ENCODE measurements at places on chromosomes 5 and 9.

- DNase-seq = no peak
These were observed 4.0 kb downstream of the SLC2A6 start for GRCh38 chr9:133474853-133475252.

- peak; percentile 33 for DNase-seq
These were observed 23.3 kb downstream of the ZDHHC11B start for GRCh38 chr5:761059-761771.

GRCh38 chr9:16816011-16816410 lies 54.5 kb downstream of the BNC2 start:
- DNase-seq = no peak

DNA sequence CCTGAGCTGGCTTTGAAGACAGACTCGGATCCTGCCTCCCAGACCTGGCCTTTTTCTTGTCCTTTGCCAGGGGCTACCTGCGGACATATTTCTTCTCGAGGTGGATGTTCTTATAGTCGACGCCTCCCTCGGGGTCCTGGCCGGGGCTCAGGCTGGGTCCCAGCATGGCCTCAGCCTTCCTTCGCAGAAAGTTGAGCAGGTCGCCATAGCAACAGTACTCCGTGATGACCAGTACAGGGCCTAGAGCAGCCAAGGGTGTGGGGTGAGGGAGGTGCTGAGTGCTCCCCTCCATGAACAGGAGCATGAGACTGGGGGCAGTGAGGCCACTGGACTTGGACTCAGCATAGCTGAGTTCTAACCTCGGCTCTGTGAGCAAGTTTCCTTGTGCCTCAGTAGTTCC lies 26.7 kb downstream of the CSF1R start:
- DNase-seq = no peak

- DNase-seq = no peak
These were observed 650 bp downstream of the ELP1 start for GRCh38 chr9:108933231-108933717.

DNA sequence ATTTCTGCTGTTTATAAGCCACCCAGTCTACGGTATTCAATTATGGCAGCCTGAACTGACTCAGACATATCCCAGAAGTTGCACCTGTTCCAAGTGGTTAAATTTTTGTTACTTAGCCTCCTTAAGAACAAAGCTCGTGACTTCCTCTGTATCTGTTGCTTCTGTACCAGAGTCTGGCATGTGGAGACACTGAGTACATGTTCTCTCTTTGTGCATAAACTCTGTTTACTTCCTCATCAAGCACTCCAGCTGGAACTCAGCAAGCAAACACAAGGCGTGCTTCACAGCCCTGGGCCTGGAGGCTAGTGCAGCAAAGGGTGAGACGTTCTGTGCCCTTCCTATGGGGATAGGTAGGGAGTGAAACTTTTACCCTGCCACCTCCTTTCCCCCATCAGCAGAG lies 19.0 kb downstream of the C9orf152 start:
- no peak for DNase-seq

DNA sequence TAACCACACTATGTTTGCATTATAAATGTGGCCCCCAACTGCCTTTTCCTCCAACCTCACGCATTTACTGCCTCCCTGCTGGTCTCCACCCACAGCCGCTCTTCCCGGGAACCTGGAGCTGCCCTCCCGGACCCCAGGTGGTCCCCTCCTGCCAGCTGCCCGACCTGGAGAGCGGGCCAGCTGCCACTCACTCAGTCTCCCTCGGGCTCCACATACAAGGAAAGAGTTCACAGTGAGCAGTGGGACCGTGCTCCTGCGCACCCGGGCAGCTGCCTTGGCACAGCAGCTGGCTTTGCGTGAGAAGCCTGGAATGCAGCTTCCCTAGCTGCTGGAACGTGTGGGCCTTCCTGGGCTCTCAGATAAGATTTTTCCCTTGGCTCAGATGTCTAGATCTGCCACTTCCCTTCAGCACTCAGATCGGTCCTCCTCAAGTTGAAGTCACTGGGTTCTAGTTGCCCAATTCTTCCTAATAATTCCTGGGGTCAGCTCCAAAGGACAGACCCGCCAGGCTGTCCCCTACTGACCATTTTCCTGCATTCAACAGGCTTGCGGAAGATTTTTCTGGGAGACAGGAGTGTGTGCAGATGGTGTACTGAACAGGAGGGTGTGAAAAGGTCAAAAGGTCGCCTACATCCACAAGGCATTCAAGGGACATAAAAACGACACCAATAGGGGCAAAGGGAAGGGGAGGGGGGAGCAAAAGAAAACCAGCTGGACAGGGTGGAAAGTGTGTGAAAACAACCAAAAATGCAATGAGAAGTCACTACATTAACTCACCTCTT lies 69.1 kb downstream of the MYO10 start:
- DNase-seq = no peak

- DNase-seq = no peak
These were observed 73.2 kb downstream of the APTX start for GRCh38 chr9:32928145-32928763.

- DNase-seq = no peak
These were observed 46.9 kb upstream of the RGS7BP start for GRCh38 chr5:64458948-64459347.

DNA sequence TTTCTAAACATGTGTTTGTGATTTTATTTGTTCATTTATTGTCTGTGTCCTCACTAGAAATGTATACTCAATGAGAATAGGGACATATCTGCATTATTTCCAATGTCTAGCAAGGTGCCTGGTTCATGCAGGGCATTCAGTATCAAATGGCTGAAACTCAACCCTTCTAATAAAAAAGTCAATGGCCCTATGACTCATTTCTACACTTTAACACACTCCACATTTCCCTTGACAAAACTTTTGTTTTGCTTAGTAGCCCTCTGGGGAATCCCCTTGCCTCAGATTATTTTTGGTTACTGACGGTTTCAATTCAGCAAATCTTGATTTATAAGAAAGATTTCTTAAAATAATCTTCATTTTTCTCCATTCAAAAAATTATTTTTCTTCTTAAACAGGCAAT lies 206.0 kb upstream of the DMRTA1 start:
- DNase-seq = peak; percentile 49

GRCh38 chr5:150778517-150779396 lies at the start of gene SMIM3:
Gene SMIM3, plus strand, starts transcription at chr5:150778757. Its CDS starts 16,684 bp downstream, at chr5:150795441.
- DNase-seq = peak; percentile 70

- no peak for DNase-seq
These were observed 25.0 kb upstream of the CCL28 start for GRCh38 chr5:43437062-43437660.

- DNase-seq = no peak
These were observed 14.8 kb upstream of the C5orf46 start for GRCh38 chr5:147921136-147921535.

DNA sequence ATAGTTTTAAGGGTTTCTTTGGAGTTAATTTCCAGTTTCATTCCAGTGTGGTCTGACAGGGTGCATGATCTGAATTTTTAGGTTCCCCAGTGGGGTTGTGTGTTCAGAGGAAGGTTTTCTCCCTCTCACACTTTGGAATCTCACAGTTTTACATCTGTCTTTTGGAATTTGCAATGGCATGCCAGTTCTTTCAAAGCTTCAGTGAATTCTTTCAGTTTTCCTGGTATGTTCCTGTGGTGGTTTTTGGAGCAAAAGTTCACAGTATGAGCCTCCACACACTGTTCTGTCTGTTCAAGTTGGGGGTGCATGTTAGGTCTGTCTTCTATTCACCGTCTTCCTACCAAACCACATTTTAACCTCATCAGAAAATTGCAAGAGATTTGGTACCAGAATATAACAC lies 624.2 kb downstream of the KCTD16 start:
- DNase-seq = no peak

DNA sequence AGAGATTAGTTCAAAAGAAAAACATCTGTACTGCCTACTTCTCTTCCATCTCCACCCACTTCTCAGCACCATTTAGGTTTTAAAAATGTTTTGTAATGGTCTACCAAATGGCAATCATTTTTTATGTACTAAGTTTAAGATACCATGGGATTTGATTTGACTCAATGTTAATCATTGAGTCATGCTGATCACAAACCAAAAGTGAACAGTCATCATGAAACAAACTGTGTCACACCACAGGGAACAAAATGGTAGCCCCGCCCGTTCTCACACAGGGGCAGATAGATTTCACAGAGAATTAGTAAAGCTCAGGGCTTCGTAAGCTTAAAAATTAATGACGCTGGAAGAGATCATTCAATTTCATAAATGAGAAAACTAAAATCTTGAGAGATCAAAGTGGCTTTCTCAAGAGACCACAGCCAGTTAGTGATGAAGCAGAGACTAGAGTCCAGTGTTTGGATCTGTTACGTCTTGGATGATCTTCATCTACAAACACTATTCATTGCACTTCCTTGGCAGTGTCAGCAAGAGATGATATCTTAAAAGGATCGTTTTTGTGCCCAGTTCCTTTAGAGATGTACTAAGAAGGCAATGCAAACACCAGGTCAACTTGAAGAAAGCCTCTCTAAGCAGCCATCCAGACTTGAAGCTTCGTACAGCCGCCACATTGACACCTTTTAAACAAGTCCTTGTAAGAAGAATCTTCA lies 33.9 kb upstream of the TRIO start:
- peak; percentile 76 for DNase-seq

GRCh38 chr5:93300309-93300923 lies 280.6 kb downstream of the NR2F1-AS1 start:
- DNase-seq = no peak

DNA sequence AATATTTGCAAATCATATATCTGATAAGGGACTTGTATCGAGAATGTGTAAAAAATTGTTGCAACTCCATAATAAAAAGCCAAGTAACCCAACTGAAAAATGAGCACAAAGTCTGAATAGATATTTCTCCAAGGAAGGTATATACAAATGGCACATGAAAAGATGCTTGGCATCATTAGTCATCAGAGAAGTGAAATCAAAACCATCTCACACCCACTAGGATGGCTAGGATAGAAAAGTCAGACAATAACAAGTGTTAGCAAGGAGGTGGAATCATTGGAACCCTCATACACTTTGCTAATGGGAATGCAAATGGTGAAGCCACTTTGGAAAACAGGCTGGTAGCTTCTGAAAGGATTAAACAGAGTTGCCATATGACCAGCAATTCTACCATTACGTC lies 182.7 kb downstream of the ERCC6L2 start:
- DNase-seq = no peak

GRCh38 chr5:172421020-172421419 lies 33.3 kb downstream of the SH3PXD2B start:
- no peak for DNase-seq

- no peak for DNase-seq
These were observed 1.0 kb downstream of the DMRT2 start for GRCh38 chr9:1051210-1051583.

GRCh38 chr5:162514116-162514515 lies 446.5 kb downstream of the GABRG2 start:
- DNase-seq = no peak

DNA sequence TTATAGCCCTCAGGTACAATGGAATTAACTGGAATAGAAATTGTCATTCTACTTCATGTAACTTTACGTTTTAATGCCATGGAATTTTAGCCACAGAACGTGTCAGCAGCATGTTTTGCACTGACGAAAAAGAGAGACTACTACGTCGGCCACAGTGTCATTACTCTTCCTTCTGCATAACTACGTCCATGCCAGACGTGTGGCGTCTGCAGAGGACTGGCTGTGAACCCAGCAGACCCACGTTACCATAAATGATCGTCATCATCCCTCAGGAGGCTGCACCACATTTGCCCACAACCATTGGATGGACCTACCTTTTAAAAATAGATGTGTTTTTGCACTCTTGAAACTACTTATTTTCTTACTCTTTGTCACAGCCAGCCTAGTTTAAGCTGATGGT lies 63.8 kb upstream of the ATG10 start:
- no peak for DNase-seq

GRCh38 chr5:158389786-158390185 lies 530.8 kb upstream of the CLINT1 start:
- no peak for DNase-seq

- DNase-seq = no peak
These were observed 43.3 kb upstream of the ZNF622 start for GRCh38 chr5:16508730-16509531.

GRCh38 chr5:1985781-1986180 lies 103.1 kb upstream of the IRX4 start:
- DNase-seq = no peak

DNA sequence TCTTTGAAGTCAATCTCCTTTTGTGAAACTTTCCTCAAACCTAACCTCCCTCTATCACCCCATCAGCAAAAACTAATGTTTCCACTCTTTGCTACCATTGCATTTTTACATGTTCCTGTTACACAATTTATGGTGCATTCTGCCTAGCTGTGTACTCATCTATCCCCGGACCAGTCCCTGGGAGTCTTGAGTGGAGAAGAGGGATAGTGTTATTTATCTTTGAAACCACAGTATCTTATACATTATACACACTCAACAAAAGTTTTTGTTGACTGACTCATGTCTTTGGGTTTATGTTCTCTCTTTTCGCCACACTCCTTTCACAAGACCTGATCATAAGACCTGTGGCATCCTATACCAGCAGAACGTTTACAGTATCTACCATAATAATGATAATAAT lies 26.4 kb downstream of the TNFAIP8 start:
- DNase-seq = no peak

- DNase-seq = peak; percentile 72
These were observed 25.3 kb upstream of the ENHO start for GRCh38 chr9:34547960-34548611.

GRCh38 chr5:35773967-35774366 lies 82.7 kb upstream of the IL7R start:
- no peak for DNase-seq

GRCh38 chr5:88924330-88924657 lies 41.3 kb upstream of the MEF2C start:
- no peak for DNase-seq

DNA sequence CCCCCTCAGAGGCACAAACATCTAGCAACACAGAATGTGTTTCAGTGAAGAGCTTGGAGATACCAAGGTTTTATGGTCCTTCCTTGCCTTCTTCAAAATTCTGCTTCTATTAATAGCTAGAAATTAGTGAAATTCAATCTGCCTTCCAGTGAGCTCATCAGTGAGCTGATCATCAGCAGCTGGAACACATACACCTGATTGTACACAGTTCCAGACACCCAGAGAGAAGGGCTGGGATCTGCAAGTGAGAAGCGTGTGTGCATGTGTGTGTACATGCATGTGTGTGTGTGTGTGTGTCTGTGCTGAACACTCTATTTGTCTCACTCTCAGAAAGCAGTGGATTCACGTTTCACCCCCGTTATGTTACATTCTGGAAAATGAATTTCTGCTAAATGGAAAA lies 28.5 kb downstream of the CFAP90 start:
- no peak for DNase-seq
